ENCODE measurements at places on chromosomes 11 and 22.

DNA sequence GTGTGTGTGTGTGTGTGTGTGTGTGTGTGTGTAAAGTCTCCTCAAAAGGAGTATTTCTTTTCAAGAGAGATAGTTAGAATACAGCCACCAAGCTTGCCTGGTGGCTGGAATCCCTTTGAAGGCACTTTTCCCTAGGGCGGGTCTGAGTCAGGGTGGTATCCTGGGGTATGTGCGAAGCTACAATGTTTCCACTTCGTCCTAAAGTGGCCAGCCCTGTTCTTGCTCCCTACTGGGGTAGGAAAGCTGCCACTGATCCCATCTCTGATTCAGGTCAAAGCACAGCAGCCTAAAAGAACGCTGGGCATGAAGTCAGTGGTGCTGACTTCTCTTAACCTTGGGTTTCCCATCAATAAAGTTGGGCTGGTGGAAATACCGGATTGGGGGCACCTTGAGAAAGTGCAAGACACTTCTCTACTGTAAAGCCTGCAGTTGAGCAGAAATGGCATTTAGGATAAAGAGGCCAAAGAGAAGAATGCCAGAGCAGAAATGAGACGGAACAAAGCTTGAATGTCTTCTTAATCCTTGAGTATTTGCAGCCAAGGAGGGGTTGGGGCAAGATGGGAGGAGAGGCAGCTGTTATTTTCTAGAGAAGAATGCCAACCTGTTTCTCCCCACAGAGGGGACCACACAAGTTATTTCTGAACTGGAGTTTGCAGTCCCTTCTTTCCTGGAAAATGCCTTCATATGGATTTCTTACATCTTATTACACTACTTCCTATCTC, 35.3 kb downstream of the ZNRF3 start:
- no peak for DNase-seq

DNA sequence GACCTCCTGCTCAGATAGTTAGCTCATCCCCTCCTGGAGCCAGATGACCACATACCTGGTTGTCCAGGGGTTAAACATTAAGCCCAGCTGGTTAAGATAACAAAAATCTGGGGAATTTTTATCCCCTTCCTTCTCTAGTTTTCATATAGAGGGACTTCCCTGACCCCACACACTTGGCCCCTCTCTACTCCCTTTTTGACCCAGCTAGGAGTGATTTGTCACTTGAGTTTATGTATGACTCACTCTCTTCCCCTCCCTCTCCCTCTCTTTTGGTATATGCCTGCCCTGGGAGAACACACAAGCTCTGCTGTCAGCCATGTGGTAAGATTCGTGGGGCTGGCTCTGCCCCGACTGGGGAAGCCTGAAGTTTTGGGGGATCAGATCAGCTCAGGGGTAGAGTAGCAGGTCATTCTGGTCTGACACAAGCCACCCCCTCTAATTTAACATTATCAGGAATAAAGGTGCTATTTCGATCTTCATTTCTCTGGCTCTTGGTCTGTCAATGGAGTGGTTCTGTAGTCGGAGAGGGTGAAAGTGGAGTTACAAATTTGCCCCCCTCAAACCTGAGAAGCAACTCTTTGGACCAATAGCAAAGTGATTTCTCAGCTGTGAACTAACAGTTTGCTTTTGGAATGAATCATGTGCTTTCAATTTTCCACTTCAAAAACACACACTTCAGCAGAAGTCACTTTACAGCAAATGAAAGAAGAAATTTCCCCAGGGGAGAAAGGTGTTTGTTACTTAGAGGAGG, 415.3 kb upstream of the CADM1 start:
- no peak for DNase-seq

- no peak for DNase-seq
Observed at GRCh38 chr11:123525097-123525496, 95.0 kb downstream of the GRAMD1B start.

- DNase-seq = no peak
Observed at GRCh38 chr11:125494974-125495725, 915 bp downstream of the FEZ1 start.

- DNase-seq = no peak
Observed at GRCh38 chr11:62427630-62428233, 8.9 kb downstream of the SCGB1A1 start.

GRCh38 chr11:117782101-117782500, 14.9 kb downstream of the DSCAML1 start:
- DNase-seq = no peak
